Heart right ventricle (tissue), 16 donors: ENCODE measurements at places on chromosomes 13 and 19. TPM values are rescaled to one million over a fixed set of nuclear protein-coding genes. Genes with fewer than 3 reads are reported as not detected.

Gene CEACAM16
- polyA plus RNA-seq: not detected

Gene ATP1A3
- 38.0 TPM for polyA plus RNA-seq

Gene ATP7B
- polyA plus RNA-seq: 3.2 TPM

Gene DMKN
- polyA plus RNA-seq: 7.8 TPM

Gene DZIP1
- 7.0 TPM for polyA plus RNA-seq

Gene C5AR1
- 1.7 TPM for polyA plus RNA-seq

Gene SLC8A2
- 0.22 TPM for polyA plus RNA-seq

Gene LGALS14
- not detected for polyA plus RNA-seq

Gene TMEM38A
- 29.6 TPM for polyA plus RNA-seq

Gene ZNF492
- 0.06 TPM for polyA plus RNA-seq

Gene ZAR1L
- not detected for polyA plus RNA-seq

Gene MAP2K7
- 13.1 TPM for polyA plus RNA-seq

Gene TMEM86B
- 2.7 TPM for polyA plus RNA-seq

Gene SPIB
- not detected for polyA plus RNA-seq

Gene PSG11
- not detected for polyA plus RNA-seq

Gene KLK6
- polyA plus RNA-seq: not detected

Gene ADAMTS10
- 9.1 TPM for polyA plus RNA-seq

Gene CADM4
- polyA plus RNA-seq: 8.1 TPM

Gene PSG3
- not detected for polyA plus RNA-seq

Gene PDX1
- polyA plus RNA-seq: not detected

Gene CPAMD8
- polyA plus RNA-seq: 11.0 TPM

Gene DENND1C
- 1.1 TPM for polyA plus RNA-seq

Gene ZNF667
- 6.9 TPM for polyA plus RNA-seq

Gene ANGPTL8
- polyA plus RNA-seq: 3.9 TPM

Gene TRIM28
- 105 TPM for polyA plus RNA-seq

Gene RNF17
- polyA plus RNA-seq: 0.14 TPM

Gene SERP2
- 10.2 TPM for polyA plus RNA-seq

Gene PRR22
- polyA plus RNA-seq: 1.7 TPM

Gene FUT6
- polyA plus RNA-seq: not detected

Gene SCAF1
- polyA plus RNA-seq: 20.2 TPM

Gene PRR36
- polyA plus RNA-seq: 0.01 TPM

Gene PTH2
- not detected for polyA plus RNA-seq

Gene DCLK1
- 3.4 TPM for polyA plus RNA-seq

Gene ZNF8
- polyA plus RNA-seq: 1.4 TPM

Gene ADGRE1
- polyA plus RNA-seq: 0.09 TPM

Gene SERTAD3
- polyA plus RNA-seq: 35.3 TPM

Gene SRRM5
- polyA plus RNA-seq: 0.26 TPM

Gene ABHD17A
- polyA plus RNA-seq: 185 TPM

Gene PAK4
- polyA plus RNA-seq: 19.2 TPM

Gene ZGLP1
- polyA plus RNA-seq: 8.9 TPM

Gene ZNF284
- polyA plus RNA-seq: 0.65 TPM

Gene NLRP11
- not detected for polyA plus RNA-seq

Gene PSG6
- polyA plus RNA-seq: not detected

Gene PSG2
- polyA plus RNA-seq: not detected

Gene ZNF729
- not detected for polyA plus RNA-seq

Gene TMEM238
- polyA plus RNA-seq: not detected

Gene NXNL1
- 1.1 TPM for polyA plus RNA-seq

Gene FUT2
- not detected for polyA plus RNA-seq

Gene SLC25A41
- 1.7 TPM for polyA plus RNA-seq

Gene ATP8B3
- polyA plus RNA-seq: 1.3 TPM
